ENCODE measurements at places on chromosomes 6 and 20.

DNA sequence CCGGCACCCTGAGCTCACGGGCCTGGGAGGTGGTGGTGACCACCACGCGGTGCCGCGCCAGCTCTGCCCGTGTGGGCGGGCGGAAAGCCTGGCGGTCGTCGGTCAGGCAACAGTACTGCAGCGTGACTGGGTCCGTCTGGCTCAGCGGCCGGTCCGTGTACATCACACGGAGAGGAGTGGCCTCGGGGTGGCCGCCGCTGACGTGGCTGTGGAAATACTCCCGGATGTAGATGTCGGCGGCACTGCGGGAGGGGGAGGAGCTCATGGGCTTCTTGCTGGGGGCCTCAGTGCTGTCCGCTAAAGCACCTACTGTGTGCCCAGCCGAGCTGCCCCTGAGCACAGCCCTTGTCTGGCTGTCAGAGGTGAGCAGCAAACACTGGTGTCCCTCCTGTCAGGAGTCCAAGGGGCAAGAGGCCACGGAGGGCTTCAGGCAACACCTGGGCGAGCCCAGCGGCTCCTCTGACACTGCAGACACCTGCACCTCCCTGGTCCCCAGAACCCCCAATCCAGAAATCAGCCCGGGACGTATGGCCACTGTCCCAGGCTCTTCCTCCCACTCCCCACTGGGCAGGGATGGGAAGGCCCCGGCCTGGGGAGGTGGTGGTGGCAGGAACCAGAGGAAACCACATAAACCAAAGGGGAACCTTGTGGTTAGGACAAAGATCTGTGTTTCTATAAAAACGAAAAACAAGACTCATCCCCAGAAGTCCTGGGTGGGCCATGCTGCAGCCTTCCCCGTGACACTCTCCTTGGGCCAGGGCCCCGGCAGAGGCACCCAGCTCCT is 6.5 kb downstream of the HELZ2 start:
- no peak for DNase-seq

DNA sequence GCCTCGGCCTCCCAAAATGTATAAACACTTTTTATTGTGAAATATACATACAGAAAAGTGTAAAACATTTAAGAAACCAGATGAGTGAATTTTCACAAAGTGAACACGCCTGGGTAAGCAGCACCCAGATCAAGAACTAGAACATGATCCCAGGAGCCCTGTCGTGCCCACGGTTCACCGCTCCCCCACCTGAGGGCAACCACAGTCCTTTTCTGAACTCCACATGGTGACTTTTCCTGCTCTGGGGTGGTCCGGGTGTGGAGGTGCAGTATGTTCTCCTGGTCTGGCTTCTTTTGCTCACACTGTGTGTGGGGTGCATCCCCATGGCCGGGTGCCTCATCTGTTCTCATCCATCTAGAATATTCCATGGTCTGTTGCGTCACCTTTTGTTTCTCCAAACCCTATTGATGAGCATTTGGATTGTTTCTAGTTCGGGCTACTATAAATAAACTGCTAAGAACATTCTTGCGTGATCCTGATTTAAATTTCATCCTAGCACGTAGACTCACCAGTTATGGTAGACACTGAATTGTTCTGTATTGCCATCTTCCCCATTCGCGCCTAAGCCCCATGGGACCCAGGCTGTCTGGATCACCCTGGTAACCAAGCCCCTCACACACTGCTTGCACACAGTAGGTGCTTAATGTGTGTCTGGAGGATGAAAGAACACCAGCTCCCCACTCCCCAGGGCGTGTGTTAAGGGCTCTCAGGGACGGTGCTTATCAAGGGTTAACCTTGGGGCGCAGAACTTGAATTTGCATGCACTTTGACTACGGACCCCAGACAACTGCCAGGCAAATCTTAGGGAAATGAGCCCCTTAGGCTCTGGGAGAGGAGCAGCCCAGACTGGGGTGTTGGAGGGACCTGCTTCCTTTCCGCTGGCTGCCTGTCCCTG is 56.2 kb downstream of the CTCFL start:
- no peak for DNase-seq

DNA sequence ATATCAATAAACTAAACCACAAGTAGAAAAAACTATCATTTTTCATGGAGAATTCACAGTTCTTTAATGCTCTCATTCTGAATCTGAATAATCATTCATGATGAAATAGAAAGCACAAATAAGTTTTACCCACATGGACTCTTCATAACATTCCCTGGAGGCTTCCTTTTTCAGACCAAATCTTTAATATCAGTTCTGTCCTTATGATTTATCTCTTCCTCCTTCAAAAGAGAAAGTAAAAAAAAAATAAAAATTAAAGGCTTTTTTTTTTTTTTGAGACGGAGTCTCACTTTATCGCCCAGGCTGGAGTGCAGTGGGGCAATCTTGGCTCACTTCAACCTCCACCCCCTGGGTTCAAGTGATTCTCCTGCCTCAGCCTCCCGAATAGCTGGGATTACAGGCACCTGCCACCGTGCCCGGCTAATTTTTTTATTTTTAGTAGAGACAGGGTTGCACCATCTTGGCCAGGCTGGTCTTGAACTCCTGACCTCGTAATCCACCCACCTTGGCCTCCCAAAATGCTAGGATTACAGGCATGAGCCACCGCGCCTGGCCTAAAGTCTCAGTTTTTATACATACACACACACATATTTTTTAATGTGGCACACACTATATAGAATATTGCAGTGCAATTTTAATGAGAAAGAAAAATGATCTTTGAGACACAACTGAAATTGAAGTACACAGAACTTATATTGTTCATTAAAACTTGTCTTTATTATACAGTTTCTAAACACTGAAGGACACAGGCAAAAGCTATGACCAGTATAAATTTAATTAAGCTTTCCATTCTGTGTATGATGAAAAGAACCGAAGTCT is 31.9 kb upstream of the ZNF217 start:
- no peak for DNase-seq

DNA sequence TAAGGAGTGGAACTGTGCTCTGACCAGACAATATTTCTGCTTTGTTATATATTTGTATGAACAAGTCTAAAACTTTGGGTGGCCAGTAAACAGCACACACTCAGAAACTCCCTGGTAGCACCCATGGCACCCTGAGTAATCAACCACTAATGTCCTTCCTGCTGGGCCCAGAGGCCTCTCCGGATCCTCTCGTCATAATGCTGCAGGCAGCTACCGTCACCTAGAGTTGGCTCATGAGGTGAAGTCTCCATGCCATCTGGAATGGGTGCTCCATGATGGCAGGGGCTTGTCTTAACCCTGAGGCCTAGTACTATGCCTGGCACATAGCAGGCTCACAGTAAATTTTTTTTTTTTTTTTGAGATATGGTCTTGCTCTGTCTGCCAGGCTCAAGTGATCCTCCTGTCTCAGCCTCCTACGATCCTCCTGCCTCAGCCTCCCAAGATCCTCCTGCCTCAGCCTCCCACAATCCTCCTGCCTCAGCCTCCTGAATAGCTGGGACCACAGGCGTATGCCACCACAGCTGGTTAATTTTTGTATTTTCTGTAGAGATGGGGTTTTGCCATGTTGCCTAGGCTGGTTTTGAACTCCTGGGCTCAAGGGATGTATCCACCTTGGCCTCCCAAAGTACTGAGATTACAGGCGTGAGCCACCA is 3.0 kb upstream of the SDCBP2 start:
- no peak for DNase-seq

DNA sequence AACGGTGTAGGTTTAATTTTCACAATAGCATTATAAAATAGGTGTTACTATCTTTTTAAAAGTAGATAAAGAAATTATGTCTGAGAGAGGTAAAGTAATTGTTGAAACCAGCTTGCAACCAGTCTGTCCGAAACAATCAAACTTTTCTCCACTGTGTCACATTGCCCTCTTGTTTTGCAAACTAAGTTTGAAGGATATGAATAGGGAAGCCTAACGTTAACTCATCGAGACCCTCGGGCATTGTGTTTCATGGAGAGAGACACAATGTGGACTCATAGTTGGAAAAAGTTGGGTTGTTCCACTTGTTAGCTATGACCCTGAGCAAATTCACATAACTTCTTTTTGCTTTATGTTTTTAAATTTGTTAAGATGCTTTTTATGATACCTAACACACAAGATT is 254.4 kb upstream of the IMPG1 start:
- no peak for DNase-seq
